Hippocampal formation (tissue), 2 donors: ENCODE measurements at places on chromosomes 2 and 18.

- DNase-seq, result no peak
Observed at GRCh38 chr18:26458526-26459232, 89.7 kb downstream of the KCTD1 start.

- DNase-seq, result no peak
Observed at GRCh38 chr2:100653449-100654035, 90.7 kb downstream of the PDCL3 start.

GRCh38 chr2:176147800-176148496, 3.4 kb upstream of the HOXD4 start:
- DNase-seq, result no peak

DNA sequence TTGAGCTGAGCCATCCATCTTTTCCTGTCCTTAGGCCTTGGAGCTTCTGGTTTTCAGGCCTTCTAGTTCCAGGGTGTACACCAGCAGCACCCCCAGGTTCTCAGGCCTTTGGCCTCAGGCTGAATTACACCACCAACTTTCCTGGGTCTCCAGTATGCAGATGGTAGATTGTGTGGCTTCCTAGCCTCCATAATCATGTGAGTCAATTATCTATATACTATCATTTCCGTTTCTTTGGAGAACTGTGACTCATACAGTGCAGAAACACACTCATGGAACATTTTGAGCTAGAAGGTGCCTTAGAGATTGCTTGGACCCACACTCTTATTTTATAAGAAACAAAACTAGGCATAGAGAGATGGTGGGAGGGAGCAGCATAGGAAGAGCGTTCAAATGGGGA, 167.4 kb downstream of the NCK2 start:
- no peak for DNase-seq

DNA sequence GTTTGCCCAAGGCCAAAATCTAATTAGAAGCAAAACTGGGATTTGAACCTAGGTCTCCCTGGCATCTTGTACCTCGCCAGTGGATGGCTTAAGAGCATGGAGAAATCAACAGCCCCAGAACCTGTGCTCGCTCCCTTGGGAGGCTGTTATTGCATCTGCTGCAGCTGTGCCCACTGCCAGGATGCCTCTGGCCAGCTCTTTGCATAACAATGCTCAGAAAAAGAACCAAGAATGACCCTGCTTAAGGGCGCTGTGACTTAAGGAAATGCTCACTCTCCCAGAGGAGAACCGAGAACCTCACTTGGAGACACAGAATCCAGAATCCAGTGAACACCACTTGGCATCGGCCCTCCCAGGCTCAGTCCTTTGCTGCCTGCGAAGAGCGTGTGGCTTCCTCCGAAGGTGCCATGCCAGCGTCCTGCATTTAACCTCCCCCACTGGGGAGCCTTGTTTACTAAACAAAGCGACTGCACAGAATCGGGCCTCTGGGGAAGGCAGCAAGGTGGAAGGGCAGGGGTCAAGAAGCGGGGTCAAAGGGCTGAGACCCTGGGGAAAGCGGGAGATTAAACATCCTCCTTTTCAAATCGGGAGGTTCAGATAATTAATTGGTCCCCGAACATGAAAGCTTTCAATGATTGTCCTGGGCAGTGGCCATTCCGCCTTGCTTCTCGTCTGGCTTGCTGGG, 71.0 kb upstream of the BOD1L2 start:
- DNase-seq, result no peak
